M059J (cell line): ENCODE measurements at places on chromosomes 2 and 18.
A peak's percentile ranks its signal among the peaks of the same experiment; 100 is the strongest.

DNA sequence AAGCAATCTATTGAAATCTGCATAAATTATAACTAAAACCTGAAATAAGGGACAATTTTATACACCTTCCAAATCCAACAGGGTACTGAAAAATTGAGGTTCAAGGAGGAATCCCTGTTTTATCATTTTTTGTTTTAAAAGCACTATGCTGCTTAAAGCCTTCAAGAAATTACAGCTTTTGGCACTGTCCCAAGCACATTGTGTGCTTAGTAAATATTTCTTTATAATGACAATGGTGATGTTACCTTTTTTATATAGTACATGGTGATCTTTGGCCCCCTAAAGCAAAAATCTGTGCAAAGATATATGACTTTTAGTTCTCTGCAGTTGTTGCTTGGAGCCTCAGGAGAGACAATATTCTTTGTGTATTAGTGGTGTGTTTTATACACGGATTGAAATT is 71.6 kb upstream of the EFEMP1 start:
- DNase-seq, result no peak

DNA sequence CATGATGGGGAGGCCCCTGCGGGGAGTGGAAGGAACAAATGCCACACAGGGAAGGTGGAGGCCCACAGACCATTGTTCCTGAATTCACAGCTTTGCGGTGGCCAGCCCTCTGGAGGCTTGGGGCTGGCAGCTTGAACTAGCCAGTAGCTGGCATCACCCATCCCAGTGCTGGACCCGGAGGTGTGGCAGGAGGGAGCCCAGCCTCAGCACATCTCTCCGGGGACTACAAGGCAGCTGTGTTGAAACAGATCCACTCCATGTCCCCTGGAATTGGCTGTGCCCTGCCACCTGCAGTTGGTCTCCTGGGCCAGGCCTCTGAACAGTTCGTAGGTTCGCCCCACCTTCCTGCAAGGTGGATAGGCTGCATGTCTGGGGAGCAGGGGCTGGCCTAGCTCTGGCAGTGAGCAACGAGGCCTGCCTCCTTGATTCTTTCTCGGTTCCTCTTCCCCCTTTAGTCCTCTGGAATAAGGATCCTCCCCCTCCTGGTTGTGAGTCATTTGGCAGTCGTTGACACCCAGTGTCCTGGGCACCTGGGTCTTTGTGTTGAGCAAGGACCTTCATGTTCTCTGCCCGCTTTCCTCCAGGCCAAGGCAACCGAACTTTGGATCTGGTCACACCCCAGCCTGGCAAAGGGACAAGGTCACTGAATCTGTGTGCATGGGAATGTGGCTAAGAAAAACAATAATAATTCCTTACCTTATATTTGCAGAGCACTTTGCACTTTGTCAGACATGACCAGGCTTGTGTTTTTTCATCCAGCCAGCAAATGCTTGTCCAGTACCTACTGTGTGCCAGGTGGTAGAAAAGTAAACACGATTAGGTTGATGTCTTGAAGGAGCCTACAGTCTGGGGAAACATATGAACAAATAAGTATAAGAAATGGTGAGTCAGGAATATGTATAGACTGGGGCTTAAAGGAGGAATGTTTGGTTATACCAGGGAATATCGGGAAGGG is 55.0 kb upstream of the MCFD2 start:
- peak; percentile 58 for DNase-seq

DNA sequence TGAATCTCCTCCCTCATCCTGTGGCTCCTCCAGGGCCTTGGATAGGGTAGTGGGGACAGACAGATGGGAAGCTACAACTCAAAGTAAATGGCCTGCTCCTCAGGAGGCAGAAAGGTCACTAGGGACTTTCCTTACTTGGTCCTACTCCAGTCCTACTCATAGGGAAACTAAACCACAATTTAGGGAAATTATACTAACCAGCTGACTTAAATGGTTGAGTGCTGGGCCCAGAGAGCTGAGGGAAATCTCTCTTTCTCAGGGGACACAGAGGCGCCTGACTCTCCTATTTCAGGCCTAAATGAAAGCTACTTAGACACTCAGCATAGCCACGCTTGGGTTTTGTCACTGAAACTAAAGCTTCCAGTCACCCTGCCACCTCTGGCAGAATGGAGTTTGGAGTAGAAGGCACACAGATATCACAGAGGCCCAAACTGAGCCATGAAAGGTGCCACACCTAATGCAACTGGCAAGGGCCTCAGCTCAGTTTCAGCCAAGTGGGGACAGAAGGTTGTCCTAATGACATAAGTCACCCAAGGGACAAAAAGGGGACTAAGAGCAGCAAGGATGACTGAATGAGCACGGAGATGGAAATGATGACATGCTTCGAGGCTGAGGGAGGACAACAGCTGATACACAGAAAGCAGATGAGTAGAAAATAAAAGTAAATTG is 24.0 kb downstream of the CERKL start:
- no peak for DNase-seq

DNA sequence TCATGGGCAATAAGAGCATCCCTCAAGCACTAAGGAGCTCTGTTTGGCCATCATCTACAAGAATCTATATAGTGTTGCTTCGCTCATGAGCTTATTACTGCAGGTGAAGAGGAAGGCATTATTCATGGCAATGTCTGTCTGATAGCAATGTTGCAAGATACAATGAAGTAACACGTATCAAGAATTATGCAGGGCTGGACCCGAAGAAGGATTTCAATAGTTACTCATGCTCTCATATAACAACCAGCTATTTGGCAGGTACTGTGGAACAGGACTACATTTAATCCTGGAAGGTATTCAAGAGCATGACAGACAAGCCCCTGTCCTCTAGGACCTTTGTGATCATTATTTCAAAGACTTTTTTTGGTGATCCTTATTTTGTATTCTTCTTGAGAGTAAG is 109.6 kb downstream of the LAMA3 start:
- no peak for DNase-seq

- no peak for DNase-seq
Observed at GRCh38 chr2:211939177-211939576, 599.4 kb downstream of the ERBB4 start.

DNA sequence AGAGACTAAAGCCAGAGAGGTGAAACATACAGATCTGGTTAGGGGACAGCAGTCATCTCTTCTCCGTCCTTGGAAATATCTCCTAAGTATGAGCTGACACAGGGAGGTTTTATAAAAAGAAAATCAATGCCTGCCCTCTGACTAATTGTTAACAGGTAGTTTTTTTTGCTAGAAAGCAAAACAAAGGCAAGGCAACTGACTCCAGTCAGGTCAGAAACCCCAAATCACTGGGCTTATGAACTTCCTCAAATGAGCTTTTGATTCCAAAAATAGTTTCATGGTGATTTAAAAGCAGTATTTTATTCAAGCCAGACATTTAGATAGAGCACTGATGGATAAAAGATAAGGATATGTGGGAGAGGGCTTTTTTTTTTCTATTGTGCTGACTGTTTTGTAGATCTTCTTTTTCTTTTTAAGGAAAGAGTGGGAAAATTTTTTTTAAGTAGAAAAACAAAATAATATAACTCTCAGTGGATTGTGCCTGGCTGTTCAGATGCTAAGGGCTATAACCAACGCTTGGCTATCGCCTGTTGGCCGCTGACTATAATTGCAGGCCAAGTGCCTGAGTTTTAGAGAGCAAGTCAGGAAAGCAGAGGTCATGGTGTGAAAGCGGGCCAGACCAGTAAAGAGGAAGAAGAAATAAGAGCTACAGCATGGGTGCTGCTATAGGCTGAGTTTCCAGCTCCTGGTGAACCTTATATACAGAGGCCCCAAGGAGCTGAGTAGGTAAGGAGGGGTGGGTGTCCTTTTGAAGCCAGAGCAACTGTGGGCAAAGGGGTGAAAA is 44.9 kb downstream of the MRPL35 start:
- DNase-seq, result no peak
